ENCODE measurements at places on chromosomes 16 and 17.

GRCh38 chr17:77723909-77724875 lies 234.3 kb upstream of the TNRC6C start:
- DNase-seq, result no peak

DNA sequence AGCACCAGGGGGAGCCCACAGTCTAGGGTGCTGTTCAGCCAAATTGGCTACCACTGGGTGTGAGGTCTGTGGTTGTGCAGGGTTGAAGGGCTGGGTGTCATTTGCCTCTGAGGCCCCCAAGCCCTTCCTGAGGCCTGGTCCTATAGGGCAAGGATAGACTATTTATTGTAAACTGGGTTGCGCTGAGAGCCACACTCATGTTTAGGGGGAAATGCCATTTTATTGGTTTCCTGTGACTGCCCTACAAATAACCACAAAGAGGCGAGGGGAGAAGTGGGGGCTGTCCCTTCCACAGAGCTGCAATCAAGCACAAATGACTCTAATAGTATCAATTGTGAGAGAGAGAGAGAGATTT lies 3.6 kb upstream of the ZCCHC14 start:
- DNase-seq, result no peak

- DNase-seq, result no peak
Measured at GRCh38 chr16:13130586-13130985, 229.2 kb downstream of the SHISA9 start.

DNA sequence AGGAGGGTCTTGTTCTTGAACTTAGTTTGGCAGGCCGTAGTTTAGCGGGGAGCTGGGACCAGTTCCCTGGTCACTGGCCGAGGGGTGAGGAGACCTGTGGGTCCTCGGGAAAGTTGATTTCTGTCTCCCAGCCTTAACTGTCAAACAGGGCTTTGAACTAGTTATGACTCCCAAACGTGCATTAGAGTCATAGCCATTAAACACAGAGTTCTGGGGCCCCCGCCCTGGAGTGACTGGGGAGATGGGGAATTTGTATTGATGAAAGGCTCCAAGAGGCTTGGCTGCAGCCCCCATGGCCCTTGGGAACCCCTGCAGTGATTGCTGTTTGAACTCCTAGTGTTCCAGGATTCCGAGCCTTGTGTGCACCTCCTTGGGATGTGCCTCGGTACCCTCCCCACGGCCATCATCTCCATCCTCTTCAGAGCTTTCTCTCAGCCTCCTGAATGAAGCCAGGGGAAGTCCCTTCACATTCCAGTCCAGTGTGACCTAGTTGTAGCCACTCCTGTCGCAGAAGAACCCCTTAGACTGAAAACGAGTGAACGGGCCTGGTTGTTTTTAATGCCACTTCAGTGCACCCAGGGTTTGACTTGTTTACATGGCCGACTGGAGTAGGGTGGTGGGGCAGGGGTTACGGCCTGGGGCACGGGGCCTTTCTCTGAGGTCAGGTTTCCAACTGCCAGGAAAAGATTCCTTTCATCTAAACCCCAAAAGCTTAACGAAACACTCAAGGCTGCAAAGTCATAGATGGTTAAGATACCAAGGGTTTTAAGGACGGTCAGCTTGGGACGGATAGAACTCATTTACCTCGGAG lies 1.4 kb downstream of the MPRIP start:
- DNase-seq, result no peak

DNA sequence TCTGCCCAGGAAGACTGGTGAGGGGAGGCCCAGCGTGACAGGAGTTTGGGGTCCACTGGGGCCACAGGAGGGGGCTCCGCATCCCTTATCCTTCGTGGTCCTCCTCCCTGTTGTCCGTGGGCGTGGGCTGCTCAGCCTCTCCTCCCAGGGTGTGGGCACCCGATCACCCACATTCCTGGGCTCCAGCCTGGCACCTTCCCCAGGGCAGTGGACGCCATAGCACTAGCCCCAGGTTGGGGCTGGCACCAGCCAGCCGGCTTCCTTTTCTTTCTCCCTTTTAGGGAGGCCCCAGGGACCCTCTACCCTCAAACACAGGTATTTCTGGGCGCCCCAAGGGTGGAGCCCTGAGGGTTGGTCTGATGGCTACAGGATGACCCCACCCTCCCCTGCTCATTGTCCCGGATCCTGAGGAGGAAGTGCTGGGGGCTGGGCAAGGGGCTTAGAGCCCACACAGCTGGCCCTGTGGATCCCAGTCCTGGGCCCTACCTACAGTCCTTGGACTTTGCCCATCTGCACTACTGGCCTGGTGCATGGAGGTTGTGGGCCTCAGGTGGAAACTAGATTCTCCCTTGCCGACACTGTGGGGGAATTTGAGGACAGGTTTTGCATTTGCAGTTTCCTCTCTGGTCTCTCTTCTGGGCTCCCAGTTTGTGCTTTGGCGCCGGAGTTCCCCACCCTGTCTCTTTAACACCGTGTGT lies 1.1 kb downstream of the KIF1C start:
- DNase-seq, result no peak

DNA sequence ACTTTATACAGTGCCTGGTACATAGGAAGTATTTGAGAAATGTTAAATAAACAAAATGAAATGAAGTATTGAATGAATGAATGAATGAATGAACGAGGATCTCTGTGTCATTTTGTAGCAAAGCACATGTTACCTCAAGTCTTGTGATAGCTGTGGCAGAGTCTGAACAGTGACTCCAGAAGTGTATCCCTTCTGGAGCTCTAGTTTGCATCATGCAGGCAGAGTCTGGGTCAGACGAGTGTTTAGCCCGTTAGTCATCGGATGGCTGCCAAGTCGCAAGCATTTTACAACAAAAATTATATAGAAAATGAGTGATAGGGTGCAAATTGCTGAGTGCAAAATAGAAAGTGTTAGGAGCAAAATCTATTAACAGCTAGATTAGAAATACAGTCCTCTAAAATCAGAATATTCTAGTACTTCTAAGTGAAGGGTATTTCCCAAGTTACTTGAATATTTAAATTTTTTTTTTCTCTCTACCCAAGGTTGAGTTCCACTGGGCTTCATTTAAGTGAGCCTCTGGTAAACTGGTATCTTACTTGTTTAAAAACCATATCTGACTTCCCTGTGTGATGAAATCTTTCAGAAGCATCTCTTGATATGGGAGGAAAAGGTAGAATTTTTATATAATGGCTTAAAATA lies 113.3 kb downstream of the FTO start:
- DNase-seq, result no peak

- DNase-seq, result peak; percentile 86
Measured at GRCh38 chr16:89167425-89167941, 4.1 kb upstream of the CDH15 start.

GRCh38 chr16:4525069-4525468 lies 13.5 kb downstream of the CDIP1 start:
- no peak for DNase-seq

GRCh38 chr16:2966808-2967191 lies 2.3 kb upstream of the PAQR4 start:
- DNase-seq, result no peak

- DNase-seq, result no peak
Measured at GRCh38 chr17:1506649-1507267, 9.7 kb downstream of the INPP5K start.

DNA sequence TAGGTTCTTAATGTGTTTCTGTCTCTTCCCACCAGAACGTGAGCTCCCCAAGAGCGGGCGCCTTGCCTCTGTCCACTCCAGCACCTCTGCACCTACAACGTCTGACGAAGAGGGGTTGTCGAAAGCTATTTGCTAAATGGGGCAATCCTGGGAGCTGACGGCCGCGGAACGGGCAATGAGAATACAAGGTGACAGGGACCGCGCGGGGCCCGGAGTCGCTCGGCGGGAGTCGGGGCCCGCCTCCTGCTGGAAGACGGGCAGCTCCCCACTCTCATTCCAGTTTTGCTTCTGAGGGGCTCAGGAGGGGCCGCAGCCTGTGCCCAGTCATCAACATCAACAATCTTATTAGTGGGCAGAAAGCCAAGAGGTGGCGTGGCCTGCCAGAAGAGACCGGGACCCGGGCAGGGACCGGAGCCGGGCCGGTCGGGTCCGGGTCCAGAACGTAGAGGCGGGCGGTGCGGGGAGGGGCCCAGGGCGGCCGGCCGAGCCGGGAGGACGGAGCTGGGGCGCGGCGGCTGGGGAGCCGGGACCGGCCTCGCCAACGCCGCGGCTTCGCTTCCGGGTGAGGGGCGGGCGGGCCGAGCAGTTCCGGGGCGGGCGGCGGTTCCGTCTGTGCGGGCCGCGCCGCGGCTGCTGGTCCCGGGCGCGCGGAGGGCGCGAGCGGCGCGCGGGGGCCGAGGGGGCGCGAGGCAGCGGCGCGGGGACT lies at the start of gene MOSMO:
TSS of gene MOSMO (plus strand) at position 603 of the 706 bp plus-strand sequence. CDS start 191 bp downstream, outside the sequence.
- DNase-seq, result peak; percentile 71

- peak; percentile 85 for DNase-seq
Measured at GRCh38 chr17:79400989-79401703, 209.7 kb downstream of the RBFOX3 start.
